Activated naive CD4-positive, alpha-beta T cell (primary cell): ENCODE measurements at places on chromosomes 4 and X.

DNA sequence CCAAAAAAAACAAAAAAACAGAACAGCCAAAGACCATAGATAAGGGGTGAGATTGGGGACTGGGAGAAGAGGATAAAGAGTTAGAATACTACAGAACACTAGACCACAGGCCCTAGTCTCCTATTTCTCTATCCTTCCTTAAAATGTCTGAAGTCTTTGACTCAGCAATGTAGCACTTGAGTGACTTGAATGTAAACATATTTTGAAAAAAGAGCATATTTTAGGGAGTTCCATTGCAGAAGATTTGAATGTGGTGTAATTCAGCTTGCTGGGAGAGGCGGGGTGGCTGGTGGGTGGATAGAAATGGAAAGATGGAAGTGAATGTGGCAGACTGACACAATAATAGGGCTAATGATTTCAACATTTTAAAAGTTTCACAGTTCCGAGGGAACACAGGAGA is 144.9 kb downstream of the CHIC2 start:
- no peak for DNase-seq

DNA sequence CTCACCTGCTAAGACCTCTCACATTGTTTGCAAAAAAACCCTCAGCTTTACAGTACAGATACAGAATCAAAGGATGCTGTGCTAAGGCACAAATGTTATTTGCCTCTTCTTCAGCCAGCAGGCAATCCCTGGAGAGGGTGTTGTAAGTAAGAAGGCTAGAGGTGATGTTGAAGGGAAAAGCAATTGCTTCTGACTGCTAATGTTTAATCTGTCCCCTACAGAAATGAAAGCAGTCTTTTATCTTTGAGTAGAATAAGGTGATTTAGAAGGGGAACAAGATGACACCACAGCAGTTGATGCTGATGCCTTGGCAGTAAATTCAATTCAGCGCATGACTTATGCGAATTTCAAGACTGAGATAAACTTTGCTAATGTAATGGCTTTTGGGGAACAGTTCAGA is 1064.8 kb upstream of the IGFBP7 start:
- DNase-seq, result no peak

DNA sequence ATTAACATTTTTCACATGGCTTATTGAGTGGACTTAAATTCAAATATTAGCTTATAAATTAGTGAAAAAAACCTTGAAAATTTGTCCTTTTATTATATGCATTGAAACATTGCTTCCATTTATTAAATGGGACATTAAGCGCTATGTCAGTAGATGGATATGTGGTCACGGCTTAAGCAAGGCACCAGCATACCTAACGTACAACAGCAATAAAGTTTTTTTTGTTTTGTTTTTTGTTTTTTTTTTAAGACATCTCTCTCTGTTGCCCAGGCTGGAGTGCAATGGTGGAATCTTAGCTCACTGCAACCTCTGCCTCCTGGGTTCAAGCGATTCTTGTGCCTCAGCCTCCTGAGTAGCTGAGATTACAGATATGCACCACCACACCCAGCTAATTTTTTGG is 31.6 kb downstream of the PGM2 start:
- DNase-seq, result no peak

- DNase-seq, result no peak
Measured at GRCh38 chrX:154484255-154485149, 1.9 kb downstream of the UBL4A start.
